ENCODE measurements at places on chromosomes 12 and 14.

DNA sequence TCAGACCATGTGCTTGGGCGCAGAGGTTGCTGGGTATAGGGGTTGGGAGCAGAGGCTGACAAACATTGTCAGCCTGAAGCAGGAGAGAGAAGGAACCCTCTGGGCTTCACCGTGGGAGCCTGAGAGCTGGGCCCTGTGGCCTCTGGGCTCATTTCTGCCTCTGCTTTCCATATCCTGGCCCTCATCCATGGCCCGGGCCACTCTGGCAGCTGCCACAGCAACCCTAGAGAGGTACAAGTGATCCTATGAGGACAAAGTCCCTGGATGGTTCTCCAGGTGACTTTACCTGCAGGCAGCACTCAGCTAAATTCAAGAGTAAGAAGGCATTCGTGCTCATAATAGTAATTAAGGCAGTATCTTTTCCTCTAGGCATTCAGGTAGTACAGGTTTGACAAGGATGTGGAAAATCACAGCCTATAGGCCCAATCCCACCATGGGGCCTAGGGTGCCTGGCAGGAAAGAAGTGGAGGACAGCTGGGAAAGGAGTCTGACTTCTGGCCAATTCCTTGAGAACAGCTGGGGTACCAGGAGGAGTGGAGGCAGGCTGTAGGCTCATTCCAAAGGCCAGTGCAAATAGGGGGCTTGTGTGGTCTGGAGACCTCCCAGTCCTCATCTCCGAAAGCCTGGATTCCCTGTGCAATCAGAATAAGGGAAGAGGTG is 3.6 kb upstream of the TTC7B start:
- DNase-seq: no peak

- DNase-seq: no peak
Observed at GRCh38 chr12:2297658-2298057, 244.9 kb downstream of the CACNA1C start.

DNA sequence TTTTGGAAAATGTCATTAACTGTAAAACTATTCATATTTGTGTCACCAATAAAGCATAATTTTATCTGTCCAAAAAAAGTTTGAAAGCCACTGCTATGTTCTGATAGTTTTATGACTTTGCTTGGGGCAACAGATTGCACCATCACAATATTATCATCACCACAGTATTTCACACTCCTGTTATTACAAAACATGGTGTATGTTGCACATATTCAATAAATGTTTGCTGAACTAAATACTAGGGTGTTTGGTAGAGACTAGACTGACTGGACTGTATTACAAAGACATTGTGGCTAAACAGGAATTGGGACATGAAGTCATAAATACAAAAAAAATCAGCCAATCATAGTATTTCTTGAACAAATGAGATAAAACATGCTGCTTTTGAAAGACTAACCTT is 55.1 kb downstream of the PAWR start:
- no peak for DNase-seq

GRCh38 chr12:15979096-15980092 is 68.3 kb downstream of the DERA start:
- DNase-seq: no peak

DNA sequence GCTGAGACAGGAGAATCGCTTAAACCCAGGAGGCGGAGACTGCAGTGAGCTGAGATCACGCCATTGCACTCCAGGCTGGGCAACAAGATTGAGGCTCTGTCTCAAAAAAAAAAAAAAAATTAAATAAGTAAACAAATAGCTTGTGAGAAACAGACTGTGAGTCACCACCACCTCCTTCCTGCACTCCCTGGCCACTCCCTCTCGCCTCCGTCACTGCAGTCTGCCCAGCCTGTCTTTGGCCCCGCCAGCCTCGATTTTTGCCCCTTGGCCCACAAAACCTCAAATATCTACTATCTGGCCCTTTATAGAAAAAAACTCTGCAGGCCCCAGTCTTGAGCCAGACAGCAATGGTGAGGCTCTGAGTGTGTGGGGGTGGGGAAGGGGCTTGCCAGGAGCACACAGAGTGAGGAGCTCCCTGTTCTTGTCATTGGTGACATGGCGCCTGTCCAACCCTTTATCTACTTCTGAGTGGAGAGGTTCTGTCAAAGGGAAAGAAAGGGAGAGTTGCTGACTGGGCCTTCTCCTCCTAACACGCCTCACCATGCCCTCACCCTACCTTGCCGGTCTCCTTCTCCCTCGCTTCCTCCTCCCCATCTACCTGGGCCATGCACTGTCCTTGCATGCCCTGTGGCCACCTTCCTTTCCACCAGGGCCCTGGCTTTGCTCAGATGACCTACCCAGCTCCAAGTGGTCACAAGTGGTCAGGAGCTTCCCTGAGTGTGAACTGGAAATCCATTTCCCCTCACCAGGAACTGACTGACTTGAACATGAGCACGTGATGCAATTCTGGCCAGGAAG is 22.1 kb downstream of the LGMN start:
- peak; percentile 4 for DNase-seq

Measured in activated CD4-positive, CD25-positive, alpha-beta regulatory T cell (primary cell).